Activated naive CD8-positive, alpha-beta T cell treated with anti-CD3 and anti-CD28 coated beads for 36 hours (primary cell): ENCODE measurements at places on chromosomes 7 and 10. TPM values are rescaled to one million over a fixed set of nuclear protein-coding genes. Genes with fewer than 3 reads are reported as not detected.

The PLA2G12B gene
- total RNA-seq = not detected

The NFKB2 gene
- total RNA-seq = 263 TPM

The PRKG1 gene
- total RNA-seq = not detected

The AMPH gene
- not detected for total RNA-seq

The SORCS3 gene
- not detected for total RNA-seq

The BMPER gene
- not detected for total RNA-seq

The GRB10 gene
- 2.4 TPM for total RNA-seq

The RNF148 gene
- total RNA-seq = not detected

The NYAP1 gene
- 0.29 TPM for total RNA-seq

The NKX1-2 gene
- total RNA-seq = not detected

The HYAL4 gene
- not detected for total RNA-seq

The MYOZ1 gene
- total RNA-seq = not detected

The CUZD1 gene
- total RNA-seq = 1.7 TPM

The CXCL12 gene
- not detected for total RNA-seq

The SPAM1 gene
- not detected for total RNA-seq

The UFSP1 gene
- total RNA-seq = 1.7 TPM

The NUTM2A gene
- 0.66 TPM for total RNA-seq

The FBXW4 gene
- total RNA-seq = 34.0 TPM

The SGCE gene
- not detected for total RNA-seq

The GNGT1 gene
- not detected for total RNA-seq

The AS3MT gene
- not detected for total RNA-seq

The NRG3 gene
- not detected for total RNA-seq

The PON3 gene
- not detected for total RNA-seq

The FAM237B gene
- total RNA-seq = not detected

The EMX2 gene
- total RNA-seq = not detected

The HTRA1 gene
- total RNA-seq = not detected

The EN2 gene
- not detected for total RNA-seq

The PHYHIPL gene
- total RNA-seq = not detected

The MSS51 gene
- 1.4 TPM for total RNA-seq

The PGAM2 gene
- total RNA-seq = 0.43 TPM

The ERVW-1 gene
- not detected for total RNA-seq

The BRAT1 gene
- total RNA-seq = 36.4 TPM

The TAS2R4 gene
- 0.28 TPM for total RNA-seq

The TRIP6 gene
- total RNA-seq = 45.1 TPM

The ACBD7 gene
- 1.3 TPM for total RNA-seq

The IGFBP1 gene
- total RNA-seq = not detected

The ZNF365 gene
- not detected for total RNA-seq

The ACHE gene
- total RNA-seq = 0.14 TPM

The OR6B1 gene
- total RNA-seq = not detected

The CYP26C1 gene
- total RNA-seq = not detected

The HOXA4 gene
- not detected for total RNA-seq

The CD36 gene
- not detected for total RNA-seq

The MINDY4 gene
- total RNA-seq = 2.0 TPM
